ENCODE measurements at places on chromosomes 12 and 14. TPM values are rescaled to one million over a fixed set of nuclear protein-coding genes. Genes with fewer than 3 reads are reported as not detected.

DNA sequence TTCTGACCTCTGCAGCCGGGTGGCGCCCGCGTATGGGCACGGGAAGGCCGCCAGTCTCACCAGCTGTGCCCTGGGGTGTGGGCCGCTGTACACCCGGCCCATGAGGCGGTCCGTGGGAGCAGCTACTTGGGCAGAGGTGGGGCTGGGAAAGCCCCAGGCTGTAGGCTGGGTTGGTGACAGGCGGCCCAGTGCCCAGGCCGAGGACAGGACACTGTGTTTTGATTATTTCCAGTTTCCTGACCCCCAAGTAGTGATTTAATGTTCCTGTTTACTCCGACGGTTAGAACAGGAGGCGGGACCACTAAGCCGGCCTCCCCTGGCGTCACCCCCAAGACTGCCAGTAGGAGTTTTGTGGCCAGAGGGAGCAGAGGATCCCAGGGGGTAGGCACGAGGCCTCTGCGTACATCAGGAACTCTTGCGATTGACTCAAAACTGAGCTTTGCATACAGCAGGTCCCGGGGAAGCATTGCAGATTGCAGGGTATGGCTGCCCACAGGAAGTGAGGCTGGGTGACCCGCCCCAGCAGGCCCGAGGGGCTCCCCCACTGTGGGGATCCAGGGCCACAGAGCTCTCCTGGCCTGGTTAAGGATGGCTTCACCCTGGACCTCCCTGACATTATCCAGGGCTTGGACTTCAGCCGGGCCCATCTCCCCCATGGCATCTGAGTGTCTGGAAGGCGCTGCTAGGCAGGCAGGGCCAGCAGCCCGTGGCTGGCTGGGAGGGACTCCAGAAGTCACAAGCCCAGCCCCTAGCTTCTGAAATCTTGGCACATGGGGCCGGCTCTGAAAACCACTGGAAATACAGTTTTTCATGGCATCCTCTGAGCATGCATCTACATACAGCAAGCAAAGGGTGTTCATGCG lies 42.5 kb upstream of the DIO3 start:
- DNase-seq: no peak

- no peak for DNase-seq
Observed at GRCh38 chr14:24054646-24055045, 2.8 kb downstream of the CARMIL3 start.

GRCh38 chr12:6866920-6867412 lies 365 bp upstream of the TPI1 start:
- DNase-seq: no peak

GRCh38 chr12:114481200-114481535 lies 75.2 kb upstream of the TBX5 start:
- DNase-seq: no peak

DNA sequence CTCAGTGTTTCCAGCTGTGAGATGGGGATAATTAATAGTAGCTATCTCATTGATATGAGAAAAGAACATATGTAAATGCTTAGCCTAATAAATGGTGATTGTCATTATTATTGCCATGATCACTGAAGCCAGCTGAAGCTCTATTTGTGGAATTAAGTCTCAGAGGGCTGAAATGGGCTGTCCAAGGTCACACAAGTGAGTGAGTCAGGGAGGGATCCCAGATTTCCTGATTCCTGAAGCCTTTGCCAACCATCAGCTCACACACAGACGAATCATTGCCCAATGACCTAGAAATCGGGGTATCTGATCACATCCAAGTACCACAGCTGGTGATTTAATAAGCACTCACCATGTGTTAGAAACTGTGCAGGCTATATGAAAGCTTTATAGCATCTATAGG lies 21.6 kb upstream of the TMEM229B start:
- DNase-seq: no peak

DNA sequence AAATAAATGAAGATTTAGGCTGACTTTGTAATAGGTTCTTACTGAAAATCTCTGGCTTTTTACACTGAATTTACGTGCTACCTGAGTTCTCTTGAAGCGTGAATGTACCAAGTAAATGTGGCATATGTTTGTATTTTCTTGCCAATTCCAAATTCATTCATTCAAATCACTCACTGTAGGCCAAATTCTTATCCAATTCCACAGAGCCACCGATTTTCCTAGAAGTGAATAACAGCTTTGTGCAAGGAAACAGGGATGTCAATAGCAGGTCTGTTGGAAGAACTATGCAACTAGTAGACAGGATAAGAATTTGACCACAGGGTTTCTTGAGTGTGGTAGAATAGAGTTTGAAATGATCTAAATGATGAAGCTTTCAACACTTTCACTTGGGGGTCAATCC lies 86.8 kb downstream of the SOX5 start:
- DNase-seq: no peak

- no peak for DNase-seq
Observed at GRCh38 chr14:87690076-87690613, 302.8 kb downstream of the GALC start.

The SLCO1A2 gene
- total RNA-seq: not detected

- no peak for DNase-seq
Observed at GRCh38 chr12:10614056-10614370, 604 bp upstream of the MAGOHB start.

DNA sequence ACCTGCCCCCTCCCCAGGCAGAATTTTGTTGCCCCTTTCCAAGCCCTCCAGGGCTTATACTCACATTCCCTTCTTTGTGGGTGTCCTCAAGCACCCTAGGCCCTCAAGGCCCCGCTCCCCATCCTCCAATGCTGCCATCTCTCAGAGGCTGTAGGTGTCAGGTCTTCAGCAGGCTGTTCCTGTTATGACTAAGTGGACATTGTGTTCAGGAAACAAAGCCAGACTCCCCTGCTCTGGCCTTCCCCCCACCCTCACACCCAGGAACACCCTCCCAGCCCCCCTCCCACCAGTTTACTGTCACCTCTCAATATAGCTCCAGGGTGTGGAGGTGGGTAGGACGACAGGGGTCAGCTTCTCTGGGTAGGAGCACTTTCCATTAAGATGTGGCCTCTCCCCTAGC lies 1.4 kb upstream of the MYH6 start:
- no peak for DNase-seq

DNA sequence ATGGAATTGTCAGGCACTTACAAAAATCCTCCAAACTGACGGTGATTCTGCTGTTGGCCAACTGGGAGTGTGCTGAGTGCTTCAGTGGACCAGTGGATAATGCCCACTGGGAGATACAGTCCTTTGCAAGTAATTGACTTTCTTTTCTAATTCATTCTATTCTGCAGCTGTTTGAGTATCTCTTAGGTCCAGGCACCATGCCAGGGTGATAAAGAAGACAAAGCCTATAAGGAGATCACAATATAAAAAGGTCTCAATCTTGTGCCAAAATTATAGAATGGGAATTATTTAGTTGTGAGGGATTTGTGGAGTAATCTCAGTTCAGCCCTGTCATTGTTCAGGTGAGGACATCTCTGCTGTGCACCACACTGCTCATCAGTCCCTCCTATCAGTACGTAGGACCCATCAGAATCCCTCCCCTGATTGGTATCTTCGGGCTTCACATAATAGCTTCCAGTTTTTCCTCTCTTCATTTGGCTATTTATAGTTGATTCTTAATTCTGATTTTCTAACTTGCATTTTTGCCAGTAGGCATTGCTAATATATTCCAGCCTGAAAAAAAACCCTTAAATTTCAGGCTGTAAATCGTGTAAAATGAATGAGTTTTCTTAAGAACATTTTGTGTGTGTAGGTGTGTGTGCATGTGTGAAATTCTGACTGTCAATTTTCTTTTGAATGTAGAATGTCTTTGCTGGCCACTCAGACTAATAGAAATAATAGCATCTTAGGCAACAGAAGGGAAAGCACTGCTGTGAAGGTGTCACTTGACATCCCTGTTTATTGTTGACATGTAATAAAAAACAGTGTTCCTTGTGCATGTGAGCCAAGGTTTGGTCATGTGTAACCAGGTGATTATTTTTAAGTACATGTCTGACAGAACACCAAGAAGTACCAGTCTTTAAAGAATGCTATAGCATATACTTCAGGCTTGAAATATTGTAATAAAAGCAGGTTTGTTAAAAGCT lies 457.6 kb upstream of the RGS6 start:
- no peak for DNase-seq

DNA sequence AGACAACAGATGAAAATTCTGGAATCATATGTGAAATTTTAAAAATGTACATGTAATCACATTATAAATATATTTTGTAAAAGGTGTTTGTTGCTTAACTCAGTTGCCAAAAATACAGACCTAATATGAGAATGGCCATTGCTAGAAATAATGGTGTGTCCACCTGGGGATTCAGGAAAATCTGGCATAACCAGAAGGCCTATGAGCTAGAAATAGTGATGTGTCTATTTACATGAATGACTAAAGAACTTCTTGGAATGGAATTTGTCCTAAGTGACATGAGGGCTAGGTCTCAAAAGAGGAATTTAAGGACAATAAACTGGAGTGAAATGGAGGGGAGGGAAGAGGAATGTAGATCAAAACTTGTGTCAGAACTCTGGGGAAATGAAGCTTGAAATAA lies 126.4 kb downstream of the PTPRR start:
- no peak for DNase-seq

The SENP1 gene
- 41.6 TPM for total RNA-seq

GRCh38 chr14:106276326-106277267 lies 750.2 kb downstream of the TMEM121 start:
- peak; percentile 55 for DNase-seq

Data from activated CD4-positive, alpha-beta memory T cell treated with anti-CD3 and anti-CD28 coated beads for 36 hours (primary cell).